ENCODE measurements at places on chromosomes 3 and 15. TPM values are rescaled to one million over a fixed set of nuclear protein-coding genes. Genes with fewer than 3 reads are reported as not detected.

- no peak overlapping the region for H3K27ac ChIP-seq
- DNase-seq = no peak
- H3K4me3 ChIP-seq = no peak overlapping the region
- H3K27me3 ChIP-seq = no peaks in the 10 kb centered on the region
Observed at GRCh38 chr15:62050115-62050514, 10.1 kb downstream of the VPS13C start.

DNA sequence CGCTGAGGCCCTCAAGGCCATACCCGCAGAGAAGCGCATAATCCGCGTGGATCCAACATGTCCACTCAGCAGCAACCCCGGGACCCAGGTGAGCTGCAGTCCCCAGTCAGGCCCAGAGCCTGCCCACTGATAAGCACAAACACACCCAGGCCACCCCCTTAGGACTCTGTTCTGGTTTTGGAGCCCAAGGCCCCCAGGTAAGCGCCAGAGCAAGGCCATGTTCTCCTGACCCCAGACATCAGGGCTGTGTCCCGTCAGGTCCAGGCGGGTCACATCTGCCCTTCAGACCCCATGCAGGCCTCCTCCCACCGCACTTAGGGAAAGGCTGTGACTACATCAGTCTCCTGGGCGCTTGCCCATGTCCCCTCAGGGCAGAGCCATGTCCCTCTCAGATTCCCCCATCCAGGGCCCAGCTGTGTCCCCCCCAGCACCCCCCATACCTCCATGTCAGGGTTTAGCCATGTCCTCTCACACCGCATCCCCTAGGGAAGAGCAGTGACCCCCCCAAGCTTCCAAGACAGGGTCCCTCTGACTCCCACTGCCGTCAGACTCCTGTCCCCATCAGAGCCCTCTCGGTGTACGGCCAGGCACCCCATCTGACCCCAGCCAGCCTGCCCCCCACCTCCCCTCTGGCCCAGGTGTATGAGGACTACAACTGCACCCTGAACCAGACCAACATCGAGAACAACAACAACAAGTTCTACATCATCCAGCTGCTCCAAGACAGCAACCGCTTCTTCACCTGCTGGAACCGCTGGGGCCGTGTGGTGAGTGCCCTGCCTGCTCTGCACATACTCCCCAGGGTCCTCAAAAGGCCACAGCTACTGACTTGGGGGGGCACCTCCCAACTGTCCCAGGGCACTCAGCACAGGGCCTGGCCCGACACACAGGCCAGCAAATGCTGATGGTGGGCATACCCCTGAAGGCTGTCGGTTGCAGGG lies 1.6 kb downstream of the PARP3 start:
- no peaks in the 10 kb centered on the region for H3K27me3 ChIP-seq
- DNase-seq = no peak

GRCh38 chr3:179375091-179375999 lies 27.8 kb downstream of the MFN1 start:
- no peak overlapping the region for H3K27ac ChIP-seq
- DNase-seq = no peak
- peaks cover 21% of the 10 kb centered on the region for H3K36me3 ChIP-seq
- H3K4me1 ChIP-seq = no peaks in the 10 kb centered on the region
- H3K27me3 ChIP-seq = no peaks in the 10 kb centered on the region
- no peak overlapping the region for H3K4me3 ChIP-seq

DNA sequence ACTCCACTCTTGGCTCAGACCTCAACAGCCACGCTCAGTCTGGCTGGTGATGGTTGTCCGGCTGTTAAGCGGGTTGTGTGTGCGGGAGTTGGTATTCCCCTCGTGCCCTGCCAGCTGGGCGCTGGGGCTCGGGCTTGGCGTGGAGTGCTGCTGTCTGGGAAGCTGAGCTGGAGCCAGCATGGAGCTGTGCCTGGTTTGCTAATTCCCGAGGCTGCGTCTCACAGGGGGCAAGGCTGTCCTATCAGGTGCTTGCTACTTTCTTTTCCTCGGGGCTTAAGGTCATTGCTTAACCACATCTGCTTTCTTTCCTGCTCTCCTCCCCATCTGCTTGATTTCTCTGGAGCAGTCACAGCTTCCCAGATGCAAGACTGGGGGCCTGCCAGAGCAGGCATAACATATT lies 29.9 kb downstream of the PDIA5 start:
- no peak overlapping the region for H3K4me3 ChIP-seq
- no peaks in the 10 kb centered on the region for H3K27me3 ChIP-seq
- DNase-seq = no peak
- peaks cover 22% of the 10 kb centered on the region for H3K4me1 ChIP-seq

Gene GOLGA6D
- 0.18 TPM for total RNA-seq

Gene SEMA3F
- 101 TPM for total RNA-seq

Gene MOBP
- not detected for total RNA-seq

Gene TEX55
- total RNA-seq = not detected

Gene CHMP2B
- total RNA-seq = 27.4 TPM

Gene TRIM42
- not detected for total RNA-seq
